ENCODE measurements at places on chromosomes 12 and 14.

GRCh38 chr12:31306866-31307265 lies 19.1 kb downstream of the SINHCAF start:
- H3K4me3 ChIP-seq: no peak overlapping the region
- H3K27ac ChIP-seq: no peak overlapping the region
- H3K27me3 ChIP-seq: no peaks in the 10 kb centered on the region
- DNase-seq: no peak
- peaks cover 8% of the 10 kb centered on the region for H3K36me3 ChIP-seq
- peaks cover 3% of the 10 kb centered on the region for H3K4me1 ChIP-seq

- no peaks in the 10 kb centered on the region for H3K36me3 ChIP-seq
- no peak overlapping the region for H3K27ac ChIP-seq
- H3K27me3 ChIP-seq: no peaks in the 10 kb centered on the region
- H3K4me3 ChIP-seq: no peak overlapping the region
- DNase-seq: no peak
- H3K4me1 ChIP-seq: no peaks in the 10 kb centered on the region
Measured at GRCh38 chr14:26765768-26766520, 168.1 kb upstream of the NOVA1 start.

DNA sequence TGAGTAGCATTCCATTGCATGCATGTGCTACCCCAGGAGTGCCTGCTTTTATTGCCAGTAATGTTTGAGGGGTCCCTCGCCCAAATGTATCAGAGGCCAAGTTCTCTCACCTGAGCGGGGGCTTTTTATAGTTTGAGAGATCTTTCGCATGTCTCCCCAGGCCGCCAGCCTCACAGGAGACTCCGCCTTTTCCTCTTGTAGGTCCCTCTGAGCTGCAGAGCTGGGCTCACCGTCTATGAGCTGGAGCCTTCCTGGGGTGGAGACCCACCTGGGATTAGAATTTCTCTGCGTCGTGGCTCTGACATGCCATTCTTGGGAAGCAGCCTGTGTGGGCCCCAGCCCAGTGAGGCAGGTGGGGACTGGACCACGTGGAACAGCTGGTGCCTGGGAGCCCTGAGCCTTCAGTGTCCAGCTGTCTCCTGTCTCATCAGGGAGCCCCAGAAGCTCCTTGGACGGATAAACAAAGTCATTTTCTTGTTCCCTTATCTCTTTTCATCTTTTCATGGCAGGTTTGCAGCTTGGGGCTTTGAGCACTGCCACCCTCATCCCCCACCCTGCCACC lies 261.7 kb upstream of the CRY1 start:
- H3K4me1 ChIP-seq: no peaks in the 10 kb centered on the region
- H3K36me3 ChIP-seq: no peaks in the 10 kb centered on the region
- DNase-seq: no peak
- H3K27me3 ChIP-seq: peaks cover 29% of the 10 kb centered on the region
- no peak overlapping the region for H3K27ac ChIP-seq

DNA sequence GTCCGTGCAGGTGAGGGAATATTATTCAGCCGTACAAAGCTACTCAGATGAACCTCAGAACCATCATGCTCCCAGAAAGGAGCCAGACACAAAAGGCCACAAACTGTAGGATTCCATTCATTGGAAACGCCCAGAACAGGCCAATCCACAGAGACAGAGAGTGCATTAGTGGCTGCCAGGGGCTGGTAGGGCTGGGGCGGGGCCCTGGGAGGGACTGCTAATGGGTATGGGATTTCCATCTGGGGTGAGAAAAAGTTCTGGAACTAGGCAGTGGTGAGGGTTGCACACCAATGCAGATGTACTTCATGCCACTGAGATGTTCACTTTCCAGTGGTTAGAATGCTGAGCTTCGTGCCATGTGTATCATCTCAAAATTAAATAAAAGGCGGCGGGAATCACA lies 101.1 kb downstream of the RFLNA start:
- peaks cover 10% of the 10 kb centered on the region for H3K36me3 ChIP-seq
- H3K27me3 ChIP-seq: no peaks in the 10 kb centered on the region
- peaks cover 68% of the 10 kb centered on the region for H3K4me1 ChIP-seq
- no peak overlapping the region for H3K4me3 ChIP-seq
- no peak for DNase-seq
- peak overlapping the region; percentile 84 for H3K27ac ChIP-seq

GRCh38 chr12:88855301-88855700 lies 275.0 kb upstream of the KITLG start:
- no peak overlapping the region for H3K4me3 ChIP-seq
- H3K27ac ChIP-seq: no peak overlapping the region
- no peaks in the 10 kb centered on the region for H3K27me3 ChIP-seq
- no peak for DNase-seq
- H3K36me3 ChIP-seq: no peaks in the 10 kb centered on the region

GRCh38 chr14:72439707-72440106 lies 454.2 kb downstream of the DPF3 start:
- H3K36me3 ChIP-seq: no peaks in the 10 kb centered on the region
- no peak overlapping the region for H3K27ac ChIP-seq
- H3K27me3 ChIP-seq: peaks cover 30% of the 10 kb centered on the region

- H3K36me3 ChIP-seq: no peaks in the 10 kb centered on the region
- H3K4me3 ChIP-seq: no peak overlapping the region
- H3K27ac ChIP-seq: no peak overlapping the region
- H3K27me3 ChIP-seq: peaks cover 13% of the 10 kb centered on the region
Measured at GRCh38 chr12:127127897-127128296, 1139.1 kb upstream of the TMEM132C start.

DNA sequence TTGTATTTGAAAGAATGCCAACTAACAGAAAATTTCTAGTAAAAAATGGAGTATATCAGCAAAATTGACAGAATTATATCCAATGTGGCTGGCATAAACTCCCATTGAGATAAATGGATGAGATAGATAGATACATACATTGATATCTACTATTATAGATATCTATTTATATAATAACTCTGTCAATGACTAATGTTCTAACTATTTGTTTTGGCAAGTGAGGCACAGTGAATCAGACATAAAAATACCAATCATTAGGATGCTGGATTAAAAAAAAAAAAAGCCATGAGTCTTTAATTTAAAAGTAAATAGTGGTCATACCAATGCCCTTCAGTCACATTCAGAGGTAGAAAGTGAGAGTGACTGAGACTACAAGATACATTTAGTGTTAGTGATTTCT lies 33.7 kb upstream of the GLIPR1 start:
- H3K4me1 ChIP-seq: peaks cover 40% of the 10 kb centered on the region
- H3K4me3 ChIP-seq: no peak overlapping the region
- H3K36me3 ChIP-seq: no peaks in the 10 kb centered on the region
- peak overlapping the region; percentile 17 for H3K27ac ChIP-seq
- no peak for DNase-seq

GRCh38 chr12:91813701-91814100 lies 331.9 kb downstream of the BTG1 start:
- H3K27ac ChIP-seq: no peak overlapping the region
- no peaks in the 10 kb centered on the region for H3K36me3 ChIP-seq
- peaks cover 8% of the 10 kb centered on the region for H3K4me1 ChIP-seq
- H3K27me3 ChIP-seq: no peaks in the 10 kb centered on the region
- no peak for DNase-seq

DNA sequence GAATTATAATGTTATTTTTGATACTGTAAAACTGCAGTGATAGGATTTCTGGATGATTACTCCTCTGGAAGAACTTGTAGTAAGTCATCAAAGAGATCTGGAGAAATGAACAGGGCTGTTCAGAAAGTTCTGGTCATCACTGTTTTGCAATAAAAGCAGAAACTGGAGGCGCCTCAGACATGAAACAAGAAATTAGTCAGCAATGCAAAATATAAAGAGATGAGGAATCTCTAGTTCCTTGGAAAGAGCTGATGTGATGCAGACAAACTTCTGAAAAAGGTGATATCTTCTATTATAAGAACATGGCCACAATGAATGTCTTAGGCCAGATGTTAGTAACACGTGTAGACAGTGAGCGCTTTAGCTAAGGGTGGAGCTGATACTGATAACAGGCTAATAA lies 9.5 kb downstream of the ACIN1 start:
- H3K36me3 ChIP-seq: peaks cover 34% of the 10 kb centered on the region
- H3K27ac ChIP-seq: no peak overlapping the region
- no peaks in the 10 kb centered on the region for H3K27me3 ChIP-seq
- H3K4me1 ChIP-seq: peaks cover 10% of the 10 kb centered on the region
- DNase-seq: no peak

DNA sequence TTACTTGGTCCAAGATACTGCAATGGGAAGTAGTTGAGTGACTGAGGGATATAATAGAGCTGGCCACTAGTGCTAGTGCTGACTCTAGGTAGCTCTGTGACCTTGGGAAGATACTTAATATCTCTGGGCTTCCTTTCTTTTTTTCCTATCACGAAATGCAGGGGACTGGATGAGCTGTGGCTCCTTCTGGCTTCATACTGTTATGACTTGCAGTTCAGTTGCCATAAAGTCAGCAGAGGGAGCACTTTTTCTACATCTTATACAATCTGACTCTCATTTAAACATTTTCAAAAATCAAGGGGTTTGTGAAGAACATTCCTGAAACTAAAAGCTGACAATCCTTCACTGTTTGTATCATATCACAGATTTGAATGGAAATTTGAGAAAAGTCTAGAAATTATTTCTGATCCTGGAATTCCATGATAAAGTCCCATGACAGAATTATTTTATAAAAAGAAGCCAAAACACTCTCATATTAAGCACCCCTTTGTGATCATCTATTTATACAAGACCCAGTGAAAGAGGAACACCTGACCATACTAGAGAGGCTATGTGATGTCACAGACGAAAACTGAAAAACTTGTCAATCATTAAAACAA lies 5.3 kb downstream of the BHLHE41 start:
- H3K36me3 ChIP-seq: no peaks in the 10 kb centered on the region
- no peak overlapping the region for H3K27ac ChIP-seq
- DNase-seq: no peak
- H3K4me1 ChIP-seq: peaks cover 39% of the 10 kb centered on the region

GRCh38 chr14:51576117-51576430 lies 75.6 kb upstream of the FRMD6 start:
- DNase-seq: no peak
- H3K27ac ChIP-seq: peak overlapping the region; percentile 74
- no peaks in the 10 kb centered on the region for H3K36me3 ChIP-seq
- peaks cover 28% of the 10 kb centered on the region for H3K4me1 ChIP-seq
- H3K27me3 ChIP-seq: no peaks in the 10 kb centered on the region
- H3K4me3 ChIP-seq: no peak overlapping the region

DNA sequence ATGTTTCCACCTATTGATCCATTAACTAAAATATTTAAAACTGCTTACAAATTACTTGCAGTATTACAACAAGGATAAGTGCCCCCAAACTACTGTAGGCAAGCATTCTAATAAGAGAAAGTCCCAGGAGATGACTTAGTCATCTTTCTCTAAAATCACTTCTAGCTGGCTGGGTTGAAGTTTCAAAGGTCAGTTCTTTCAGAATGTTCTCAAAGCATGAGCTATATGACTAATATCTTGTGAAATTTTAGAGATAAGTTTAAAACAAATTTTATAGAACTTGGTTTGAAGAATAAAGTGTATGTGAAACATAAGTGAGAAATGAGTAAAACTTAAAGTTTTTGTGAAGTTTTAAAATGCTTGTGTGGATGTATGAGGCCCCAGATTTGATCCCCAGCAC lies 24.3 kb upstream of the OR6J1 start:
- no peaks in the 10 kb centered on the region for H3K27me3 ChIP-seq
- H3K27ac ChIP-seq: peak overlapping the region; percentile 96
- H3K4me1 ChIP-seq: peaks cover 52% of the 10 kb centered on the region
- H3K36me3 ChIP-seq: peaks cover 1% of the 10 kb centered on the region

- no peak overlapping the region for H3K4me3 ChIP-seq
- no peak for DNase-seq
- H3K36me3 ChIP-seq: no peaks in the 10 kb centered on the region
- no peaks in the 10 kb centered on the region for H3K27me3 ChIP-seq
- no peak overlapping the region for H3K27ac ChIP-seq
- peaks cover 22% of the 10 kb centered on the region for H3K4me1 ChIP-seq
Measured at GRCh38 chr14:51360592-51360991, 120.5 kb downstream of the TMX1 start.

DNA sequence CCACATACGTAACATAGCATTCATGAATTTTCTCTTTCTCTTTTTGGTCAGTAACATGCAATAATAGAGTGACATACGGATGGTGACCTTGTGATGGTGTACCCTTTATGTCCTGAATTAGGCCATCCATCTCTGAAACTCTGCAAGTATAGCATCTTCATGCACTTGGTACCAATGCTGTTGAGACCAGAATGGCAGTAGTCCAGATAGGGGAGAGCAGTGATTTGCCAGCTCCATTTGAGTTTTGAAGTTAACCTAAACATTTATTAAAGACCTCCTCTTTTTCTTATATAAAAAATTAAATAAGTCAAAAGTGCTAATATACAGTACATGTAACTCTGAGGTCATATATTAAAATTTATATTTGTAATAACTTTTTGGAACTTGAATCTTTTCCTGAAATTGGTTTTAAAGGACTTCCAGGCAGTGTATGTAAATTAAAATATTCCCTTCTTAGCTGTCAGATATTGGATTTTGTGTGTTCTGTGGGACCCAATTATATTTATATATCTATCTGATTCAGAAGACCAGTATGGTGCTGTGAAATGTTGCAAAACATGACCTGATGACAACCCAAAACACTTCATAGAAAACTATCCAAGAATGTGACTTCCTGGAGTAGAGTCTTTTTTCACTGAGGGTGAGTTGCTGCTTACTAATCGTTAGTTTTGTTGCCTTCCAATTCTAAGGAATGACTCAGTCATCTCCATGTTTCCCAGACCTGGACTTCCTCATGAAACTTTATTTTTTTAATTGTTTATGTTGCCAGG lies 3.5 kb downstream of the ELK3 start:
- H3K27ac ChIP-seq: peak overlapping the region; percentile 95
- H3K27me3 ChIP-seq: no peaks in the 10 kb centered on the region
- H3K4me1 ChIP-seq: peaks cover 48% of the 10 kb centered on the region
- no peak overlapping the region for H3K4me3 ChIP-seq

GRCh38 chr12:68474467-68475204 lies 136.1 kb upstream of the RAP1B start:
- peaks cover 22% of the 10 kb centered on the region for H3K4me1 ChIP-seq
- no peak overlapping the region for H3K4me3 ChIP-seq
- H3K27ac ChIP-seq: no peak overlapping the region
- H3K27me3 ChIP-seq: no peaks in the 10 kb centered on the region

GRCh38 chr12:59472273-59472672 lies 123.6 kb upstream of the SLC16A7 start:
- no peak overlapping the region for H3K27ac ChIP-seq
- peaks cover 2% of the 10 kb centered on the region for H3K36me3 ChIP-seq

GRCh38 chr14:101876555-101876938 lies 87.8 kb upstream of the DYNC1H1 start:
- peaks cover 1% of the 10 kb centered on the region for H3K36me3 ChIP-seq
- no peak for DNase-seq
- no peak overlapping the region for H3K4me3 ChIP-seq
- no peak overlapping the region for H3K27ac ChIP-seq
- H3K27me3 ChIP-seq: no peaks in the 10 kb centered on the region

- no peak for DNase-seq
- H3K4me3 ChIP-seq: no peak overlapping the region
- H3K27me3 ChIP-seq: peaks cover 2% of the 10 kb centered on the region
- H3K4me1 ChIP-seq: peaks cover 13% of the 10 kb centered on the region
Measured at GRCh38 chr12:71046215-71046614, 111.6 kb downstream of the TSPAN8 start.

- H3K4me3 ChIP-seq: no peak overlapping the region
- no peak for DNase-seq
- H3K36me3 ChIP-seq: peaks cover 3% of the 10 kb centered on the region
- no peaks in the 10 kb centered on the region for H3K27me3 ChIP-seq
- no peak overlapping the region for H3K27ac ChIP-seq
Measured at GRCh38 chr12:110002676-110003515, 3.7 kb downstream of the ANKRD13A start.

GRCh38 chr12:72499244-72499643 lies 227.1 kb downstream of the TRHDE start:
- H3K4me1 ChIP-seq: no peaks in the 10 kb centered on the region
- no peaks in the 10 kb centered on the region for H3K36me3 ChIP-seq
- no peak for DNase-seq
- H3K27ac ChIP-seq: no peak overlapping the region
- H3K27me3 ChIP-seq: no peaks in the 10 kb centered on the region

Data from chondrocyte (in vitro differentiated cells).